ENCODE measurements at places on chromosomes 7 and 10.

- DNase-seq, result peak; percentile 96
Observed at GRCh38 chr7:65269150-65269856, 104.4 kb upstream of the ZNF92 start.

- no peak for DNase-seq
Observed at GRCh38 chr7:155289949-155290501, 7.7 kb upstream of the INSIG1 start.

DNA sequence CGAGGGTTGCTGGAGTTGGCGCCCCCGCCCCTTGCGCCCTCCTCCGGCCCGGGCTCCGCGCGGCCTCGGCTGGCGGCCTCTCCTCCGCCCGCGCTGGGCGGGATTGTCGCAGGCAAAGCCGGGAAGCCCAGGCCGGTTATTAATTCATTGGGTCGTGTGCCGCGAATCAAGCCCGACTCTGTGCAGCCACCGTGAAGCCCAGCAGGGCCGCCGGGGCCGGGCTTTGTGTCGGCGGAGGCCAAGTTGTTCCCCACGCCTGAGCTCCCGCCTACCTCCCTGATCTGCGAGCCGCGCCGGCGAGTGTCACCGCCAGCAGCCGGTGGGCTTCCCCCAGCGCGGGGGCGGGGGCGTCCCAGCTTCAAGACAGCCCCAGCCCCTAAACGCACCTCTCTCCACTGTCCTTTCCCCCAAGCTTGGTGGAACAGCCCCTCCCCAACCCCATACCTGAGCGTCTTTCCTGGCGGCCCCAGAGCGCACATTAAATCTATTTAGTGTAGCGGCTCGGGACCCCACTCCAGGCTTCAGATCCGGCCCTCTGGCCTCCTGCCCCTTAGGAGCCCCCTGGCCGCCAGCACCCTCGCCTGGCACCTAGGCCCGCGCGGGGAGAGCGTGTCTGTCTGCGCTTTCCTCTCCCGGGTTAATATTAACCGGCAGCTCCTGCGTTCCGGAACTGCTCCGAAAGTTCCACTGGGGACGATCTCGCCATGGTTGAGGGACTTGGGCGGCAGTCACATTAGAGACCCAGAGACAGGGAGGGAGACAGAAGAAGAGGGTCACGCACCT lies 3.5 kb downstream of the SHH start:
- DNase-seq, result peak; percentile 60

DNA sequence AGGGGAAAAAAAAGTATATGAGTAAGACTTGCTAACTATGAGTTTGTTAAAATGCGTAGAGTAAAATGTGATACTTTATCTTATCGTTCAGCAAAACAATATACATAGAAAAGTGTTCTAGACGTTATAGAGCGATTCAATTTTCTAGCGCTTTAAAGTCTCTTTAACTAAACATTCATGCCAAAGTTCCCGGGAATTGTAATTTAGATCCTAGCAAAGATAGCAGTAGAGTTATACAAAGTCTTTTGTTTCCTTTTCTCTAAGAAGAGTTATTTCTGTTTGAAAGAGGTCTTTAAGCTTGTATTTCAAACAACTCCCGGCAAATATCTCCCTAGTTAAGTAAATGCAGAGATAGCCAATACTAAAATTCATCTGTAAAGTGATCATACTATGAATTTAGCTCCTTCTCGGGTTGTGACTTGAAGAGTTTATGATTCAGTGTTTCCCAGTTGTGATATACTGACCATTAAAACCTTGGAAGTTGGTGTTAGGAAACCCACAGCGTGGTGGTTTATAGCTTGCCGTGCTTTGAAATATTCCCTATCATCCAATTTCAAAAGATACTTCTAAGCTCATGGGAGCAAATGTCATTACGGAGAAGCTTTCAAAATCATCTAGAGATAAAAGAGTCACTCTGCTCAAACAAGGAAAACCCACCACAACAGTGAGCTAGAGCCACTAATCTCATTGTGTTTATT lies 171.7 kb downstream of the CSTF2T start:
- DNase-seq, result no peak

DNA sequence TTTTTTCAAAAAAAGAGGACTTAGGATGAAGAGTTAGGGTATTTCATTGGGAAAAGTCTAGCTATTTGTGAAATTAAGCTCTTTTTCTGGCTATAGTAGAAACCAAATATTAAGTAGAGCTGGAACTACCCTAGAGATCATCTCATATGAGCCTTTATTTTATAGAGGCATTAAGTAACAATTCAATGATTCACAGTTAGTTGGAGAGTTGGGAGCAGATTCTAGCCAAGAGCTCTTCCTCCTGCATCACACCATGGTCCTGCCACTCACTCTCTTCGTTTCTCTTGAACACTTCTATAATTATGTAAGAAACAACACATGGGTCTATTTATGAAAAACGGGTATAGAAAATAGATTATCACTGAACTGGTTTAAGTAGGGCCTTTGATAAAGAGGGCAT lies 76.1 kb upstream of the ANK3 start:
- no peak for DNase-seq

DNA sequence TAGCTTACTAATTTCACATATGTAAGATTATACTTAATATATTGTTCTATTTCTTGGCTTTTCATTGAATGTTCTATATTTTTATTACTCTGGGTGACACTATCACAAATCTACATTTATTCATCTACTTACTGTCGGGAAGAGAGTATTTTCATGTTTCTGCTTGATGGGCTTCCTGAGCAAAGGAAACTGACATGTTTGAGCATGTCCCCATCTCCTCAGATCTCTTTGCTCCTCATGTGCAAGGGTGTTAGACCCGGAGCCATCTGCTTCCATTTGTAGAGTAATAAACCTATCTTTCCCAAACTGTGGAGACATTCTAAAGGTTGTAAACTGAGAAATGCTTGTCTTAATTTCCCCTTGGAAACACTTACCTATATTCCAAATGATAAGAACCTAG lies 103.5 kb downstream of the LSMEM1 start:
- no peak for DNase-seq

GRCh38 chr10:28594406-28594805 lies 61.5 kb downstream of the WAC start:
- no peak for DNase-seq

GRCh38 chr10:36388166-36388565 lies 737.2 kb upstream of the ANKRD30A start:
- DNase-seq, result no peak

DNA sequence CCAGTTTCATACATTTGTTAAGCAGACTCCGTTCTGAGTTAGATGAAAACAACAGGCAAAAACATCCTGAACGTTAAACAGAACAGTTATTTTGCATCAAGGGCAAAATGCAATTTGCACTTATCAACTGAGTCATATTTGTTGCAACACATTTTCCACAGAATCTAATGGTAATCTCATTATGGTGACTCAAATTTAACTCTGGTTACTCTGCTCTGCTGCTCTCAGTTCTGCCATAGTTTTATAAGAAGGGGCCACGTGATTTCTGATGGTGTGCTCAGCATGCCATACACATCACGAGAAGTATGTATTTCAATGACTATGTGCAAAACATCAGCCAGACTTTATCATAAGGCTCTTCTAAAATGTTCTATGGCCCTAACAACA lies 148.8 kb downstream of the CHCHD3 start:
- DNase-seq, result no peak

DNA sequence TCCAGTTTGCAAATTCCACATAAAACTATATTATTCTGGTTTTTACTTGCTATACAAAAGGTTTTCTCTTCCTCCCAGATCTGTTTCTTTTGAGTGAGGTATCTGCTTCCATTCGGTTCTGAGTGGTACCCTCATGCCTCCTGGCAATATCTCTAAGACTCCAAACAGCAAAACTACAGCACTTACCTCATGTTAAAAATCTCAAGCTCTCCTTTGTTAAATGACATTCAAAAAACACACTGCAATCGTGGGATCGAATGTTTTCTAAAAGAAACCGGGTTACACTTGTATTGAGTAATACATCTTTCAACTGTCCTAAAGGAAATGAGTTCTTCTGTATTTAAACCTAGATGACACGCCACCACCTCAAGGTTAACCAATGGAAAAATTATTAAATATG lies 11.1 kb downstream of the YWHAG start:
- DNase-seq, result no peak

DNA sequence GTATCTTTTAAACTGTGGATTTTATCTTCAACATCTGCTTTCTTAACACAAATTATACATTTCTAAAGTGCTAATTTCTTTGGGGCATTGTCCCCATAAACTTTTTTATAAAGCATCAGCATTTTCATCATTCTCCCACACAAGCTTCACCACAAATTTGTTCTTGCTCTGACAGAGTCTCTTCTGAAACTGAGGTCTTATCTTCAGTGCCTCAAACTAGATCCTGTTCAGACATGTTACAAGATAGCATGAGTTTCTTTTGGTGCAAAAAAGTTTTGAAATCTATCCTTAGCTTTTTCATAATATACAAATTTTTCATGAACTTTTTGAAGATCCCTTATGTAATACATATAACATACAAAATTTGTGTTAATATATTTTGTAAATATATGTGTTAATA lies 346.6 kb downstream of the IPMK start:
- no peak for DNase-seq

- DNase-seq, result no peak
Observed at GRCh38 chr10:60187691-60188090, 202.0 kb downstream of the ANK3 start.

DNA sequence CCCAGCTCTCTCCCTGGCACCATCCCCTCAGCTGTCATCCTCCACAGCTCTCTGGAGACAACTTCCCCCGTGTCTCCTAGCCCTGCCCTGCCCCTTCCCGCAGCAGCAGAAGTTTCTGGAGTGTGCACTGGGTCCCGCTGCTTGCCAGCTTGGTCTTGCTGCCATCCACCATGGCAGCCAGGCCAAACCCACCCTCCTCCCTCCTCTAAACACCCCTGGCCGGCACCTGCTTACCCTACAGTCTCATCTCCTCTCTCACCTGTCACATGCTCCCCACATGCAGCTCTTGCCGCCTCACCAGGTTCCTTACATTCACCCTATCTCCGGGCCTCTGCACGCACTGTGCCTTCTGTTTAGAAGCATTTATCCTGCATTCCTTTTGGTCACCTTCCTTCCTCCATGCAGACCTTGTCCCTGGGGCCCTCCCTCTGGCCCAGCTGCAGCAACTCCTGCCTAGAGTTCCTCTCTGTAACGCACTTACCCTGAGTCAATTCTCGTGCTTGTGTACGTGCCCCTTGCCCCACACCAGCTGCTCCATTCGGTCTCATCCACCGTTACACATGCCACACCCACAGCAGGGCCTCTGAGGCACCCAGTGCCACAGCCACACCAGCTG lies 93.9 kb upstream of the RET start:
- no peak for DNase-seq

GRCh38 chr7:1124816-1125602 lies 35.0 kb downstream of the ZFAND2A start:
- no peak for DNase-seq

GRCh38 chr7:96973986-96974385 lies 31.4 kb upstream of the DLX6 start:
- no peak for DNase-seq

DNA sequence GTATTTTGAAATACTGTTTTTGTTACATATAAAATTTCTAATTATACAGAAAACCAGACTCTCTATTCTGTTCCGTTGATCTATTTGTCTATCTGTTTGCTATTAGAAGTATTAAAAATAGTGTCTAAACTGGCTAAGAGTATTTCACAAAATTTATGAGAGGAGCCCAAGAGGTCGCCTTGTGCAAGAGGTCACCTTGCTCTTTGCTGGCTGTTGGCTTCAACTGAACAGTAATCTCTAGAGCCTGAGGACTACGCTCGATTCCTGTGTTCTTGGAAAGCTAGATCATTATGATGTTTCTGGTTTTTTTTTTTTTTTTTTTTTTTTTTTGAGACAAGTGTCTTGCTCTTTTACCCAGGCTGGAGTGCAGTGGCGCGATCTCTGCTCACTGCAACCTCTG lies 428.6 kb downstream of the LRMDA start:
- no peak for DNase-seq

DNA sequence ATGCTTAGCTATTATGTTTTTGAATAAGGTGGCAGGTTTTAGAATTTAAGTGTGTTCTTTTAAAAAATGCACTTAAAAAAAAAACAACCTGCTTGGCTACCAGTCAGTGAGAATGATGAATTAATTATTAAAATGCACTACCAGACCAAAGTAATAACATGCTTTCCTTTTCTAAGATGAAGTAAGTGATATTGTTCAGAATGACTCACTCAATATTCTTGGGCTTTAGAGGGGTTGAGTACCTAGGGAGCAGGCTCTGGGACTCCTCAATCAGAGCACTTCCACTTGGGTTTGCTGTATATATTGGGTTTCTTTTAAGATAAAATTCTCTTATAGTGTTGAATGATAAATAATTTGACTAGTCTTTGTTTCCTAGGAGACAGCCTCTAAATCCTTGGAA lies 8.6 kb downstream of the STAM start:
- DNase-seq, result no peak

- DNase-seq, result no peak
Observed at GRCh38 chr10:20616918-20617810, 279.9 kb downstream of the NEBL start.
